ENCODE measurements at places on chromosomes 1 and 21.

GRCh38 chr1:26998429-26999300 lies 5.2 kb downstream of the TRNP1 start:
- DNase-seq, result no peak

DNA sequence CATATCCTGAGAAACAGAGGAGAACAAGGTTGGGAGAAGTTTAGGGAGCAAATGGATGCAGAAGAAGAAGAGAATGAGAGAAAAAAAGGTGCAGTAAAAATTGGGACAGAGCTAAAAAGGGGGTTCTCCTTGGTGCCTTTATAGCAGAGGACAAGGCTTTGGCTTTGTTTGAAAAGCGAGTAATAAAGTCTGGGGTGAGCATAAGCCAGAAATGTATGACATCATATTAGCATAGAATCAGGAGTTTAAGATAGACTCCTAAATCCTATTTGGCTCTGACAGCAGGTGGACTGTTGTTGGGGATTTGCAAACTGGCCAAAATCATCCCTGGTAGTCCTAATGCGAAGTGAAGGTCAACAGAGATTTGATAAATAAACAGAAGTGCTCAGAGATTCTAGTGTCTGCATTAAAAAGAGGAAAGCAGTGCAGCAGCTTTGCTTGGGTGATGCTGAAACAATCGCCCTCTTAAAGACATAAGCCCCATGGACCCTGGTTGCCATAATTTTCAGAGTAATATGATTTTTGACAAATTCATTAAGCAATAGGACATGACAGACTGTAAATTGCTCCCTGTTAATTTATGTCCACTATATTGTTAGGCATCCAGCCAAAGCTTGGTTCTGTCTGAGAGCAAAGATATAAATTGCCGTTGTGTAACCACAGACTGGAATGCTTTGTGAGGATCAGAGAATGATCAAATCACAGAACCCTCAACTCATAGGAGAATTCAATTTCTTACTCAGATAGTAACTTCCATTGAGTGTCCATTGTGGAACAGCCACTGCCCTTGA lies 385.0 kb upstream of the NFIA start:
- DNase-seq, result peak; percentile 76

DNA sequence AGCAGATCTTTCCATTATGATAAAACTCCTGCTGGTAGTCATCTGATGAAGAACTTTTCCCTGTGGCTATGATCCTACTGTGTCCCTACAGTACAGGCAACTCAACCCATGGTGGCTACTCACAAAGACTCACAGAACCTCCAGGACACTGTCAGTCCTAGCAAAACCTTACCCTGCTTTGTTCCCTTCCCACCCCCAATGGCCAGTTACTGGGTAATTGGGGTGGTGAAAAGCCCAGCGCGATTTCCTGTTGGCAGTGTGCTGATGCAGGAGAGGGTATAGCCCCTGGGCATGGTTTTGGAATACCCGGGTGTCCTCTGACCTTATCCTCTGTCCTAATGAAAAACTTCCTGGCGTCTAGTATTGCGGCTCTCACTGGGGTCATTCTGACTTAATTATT lies 533 bp upstream of the RGL1 start:
- no peak for DNase-seq

- no peak for DNase-seq
These were observed 60.6 kb downstream of the WARS2 start for GRCh38 chr1:119079881-119080280.

DNA sequence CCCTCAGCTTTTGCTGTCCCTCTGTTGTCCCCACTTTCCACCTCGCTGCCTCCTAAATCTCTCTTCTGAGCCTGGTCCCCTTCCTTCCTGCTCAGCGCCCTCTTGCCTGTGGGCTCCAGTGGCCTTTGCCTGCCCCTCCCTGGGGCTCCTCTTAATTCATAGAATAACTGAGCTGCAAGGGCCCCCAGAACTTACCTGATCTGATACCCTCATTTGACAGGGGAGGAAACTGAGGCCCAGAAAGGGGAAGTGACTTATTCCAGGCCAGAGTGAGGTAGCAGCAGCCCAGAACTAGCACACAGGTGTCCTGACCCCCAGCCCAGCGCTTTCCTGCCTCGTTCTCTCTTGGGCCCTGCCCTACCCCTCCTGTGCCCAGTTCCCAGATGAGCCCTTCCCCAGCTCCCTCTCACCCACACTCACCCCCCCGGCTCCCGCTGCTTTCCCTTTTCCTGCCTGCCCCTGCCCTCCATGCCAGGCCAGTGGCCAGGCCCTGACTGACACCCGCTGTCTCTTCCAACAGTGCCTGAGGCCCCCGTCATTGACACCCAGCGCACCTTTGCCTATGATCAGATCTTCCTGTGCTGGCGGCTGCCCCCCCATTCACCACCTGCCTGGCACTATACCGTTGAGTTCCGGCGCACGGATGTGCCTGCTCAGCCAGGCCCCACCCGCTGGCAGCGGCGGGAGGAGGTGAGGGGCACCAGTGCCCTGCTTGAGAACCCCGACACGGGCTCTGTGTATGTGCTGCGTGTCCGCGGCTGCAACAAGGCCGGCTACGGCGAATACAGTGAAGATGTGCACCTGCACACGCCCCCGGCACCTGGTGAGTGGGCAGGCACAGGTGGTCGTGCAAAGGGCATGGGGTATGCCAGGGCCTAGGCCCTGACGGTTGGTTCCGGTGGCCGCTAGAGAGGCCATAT lies 5.7 kb downstream of the TRIM46 start:
- DNase-seq, result no peak

DNA sequence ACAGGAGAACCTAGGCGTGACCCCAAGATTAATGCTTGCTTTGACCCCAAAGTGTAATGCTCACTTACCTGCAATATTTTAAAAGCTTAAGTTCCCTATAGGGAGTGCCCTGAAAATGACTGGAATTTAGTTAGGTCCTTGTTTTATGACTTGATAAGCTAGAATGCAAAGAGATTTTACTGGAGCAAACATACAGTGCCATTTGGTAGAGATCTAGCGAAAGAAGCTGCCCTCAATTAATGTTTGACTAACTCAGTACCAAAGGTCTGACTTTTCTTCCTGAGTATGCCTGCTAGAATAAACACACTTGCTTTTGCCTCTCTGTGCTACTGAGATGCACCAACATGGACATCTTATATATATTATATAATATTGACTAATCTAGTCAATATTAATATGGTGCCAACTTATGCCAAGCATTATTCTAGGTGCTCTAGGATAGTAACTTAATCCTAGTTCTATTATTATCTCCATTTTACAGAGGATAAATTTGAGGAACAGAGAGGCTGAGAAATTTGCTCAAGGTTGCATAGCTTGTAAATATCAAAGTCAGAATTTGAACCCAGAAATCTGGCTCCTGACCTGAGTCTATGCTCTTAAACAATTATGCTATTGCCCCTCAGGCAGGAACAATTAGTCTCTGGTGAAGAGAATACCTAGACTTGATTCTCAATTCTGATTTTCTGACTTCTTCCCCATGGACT lies 18.2 kb downstream of the S100A10 start:
- no peak for DNase-seq

- no peak for DNase-seq
These were observed 8.9 kb downstream of the BSND start for GRCh38 chr1:55007625-55008024.

DNA sequence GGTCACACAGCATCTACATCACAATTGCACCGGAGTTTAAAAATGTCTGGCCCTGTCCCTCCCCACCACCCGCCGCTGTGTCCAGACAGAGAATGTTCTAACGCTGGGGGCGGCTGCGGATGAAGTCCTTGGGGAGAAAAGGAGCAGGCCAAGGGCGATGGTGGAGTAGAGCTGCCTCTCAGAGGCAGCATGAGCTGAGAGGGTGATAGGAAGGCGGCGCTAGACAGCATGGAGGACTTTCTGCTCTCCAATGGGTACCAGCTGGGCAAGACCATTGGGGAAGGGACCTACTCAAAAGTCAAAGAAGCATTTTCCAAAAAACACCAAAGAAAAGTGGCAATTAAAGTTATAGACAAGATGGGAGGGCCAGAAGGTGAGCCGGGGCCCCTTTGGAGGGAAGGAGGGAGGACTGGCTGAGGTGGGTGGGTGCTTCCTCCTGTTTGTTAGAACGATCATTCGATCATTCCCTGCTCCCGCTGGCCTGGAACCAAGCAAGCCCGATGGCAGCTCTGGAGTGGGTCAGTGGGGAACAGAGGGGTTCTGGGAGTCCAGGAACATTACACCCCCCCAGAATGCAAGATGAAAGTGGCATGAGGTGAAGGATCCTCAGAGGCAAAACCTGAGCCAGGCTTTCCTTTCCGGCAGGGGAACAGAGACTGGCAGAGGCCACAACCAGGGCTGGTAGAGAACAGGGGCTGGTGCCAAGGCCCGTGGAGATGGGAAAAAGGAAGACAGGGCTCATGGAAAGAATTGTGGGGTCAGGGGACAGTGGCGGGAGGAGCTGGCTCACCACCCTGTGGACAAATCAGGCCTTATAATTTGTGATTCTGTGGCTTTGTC lies at the start of the genes FAM229A and TSSK3:
TSS of gene FAM229A (minus strand) at position 12 of the 840 bp plus-strand sequence. CDS start 394 bp downstream, outside the sequence.
TSS of gene TSSK3 (plus strand) at position 66 of the 840 bp plus-strand sequence. CDS start at position 229, 163 bp downstream.
- DNase-seq, result no peak

DNA sequence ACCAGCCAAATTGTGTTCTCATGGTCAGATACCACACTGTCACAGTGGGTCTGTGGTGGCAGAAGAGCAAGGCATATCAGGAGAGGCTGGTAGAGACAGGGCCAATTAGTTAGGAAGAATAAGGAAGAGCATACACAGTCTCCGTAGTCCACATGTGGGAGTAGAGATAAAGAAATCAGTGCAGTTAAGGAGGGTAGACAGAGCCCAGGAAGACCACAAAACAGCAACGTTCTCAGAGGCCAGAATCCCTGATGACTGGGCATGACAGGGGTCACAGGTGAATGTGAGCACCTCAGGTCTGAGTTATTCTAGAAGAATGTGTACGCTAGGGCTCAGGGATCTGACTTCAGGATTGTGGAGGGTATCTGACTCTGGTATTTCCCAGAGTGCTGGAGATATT lies 31.7 kb downstream of the CD48 start:
- DNase-seq, result no peak

DNA sequence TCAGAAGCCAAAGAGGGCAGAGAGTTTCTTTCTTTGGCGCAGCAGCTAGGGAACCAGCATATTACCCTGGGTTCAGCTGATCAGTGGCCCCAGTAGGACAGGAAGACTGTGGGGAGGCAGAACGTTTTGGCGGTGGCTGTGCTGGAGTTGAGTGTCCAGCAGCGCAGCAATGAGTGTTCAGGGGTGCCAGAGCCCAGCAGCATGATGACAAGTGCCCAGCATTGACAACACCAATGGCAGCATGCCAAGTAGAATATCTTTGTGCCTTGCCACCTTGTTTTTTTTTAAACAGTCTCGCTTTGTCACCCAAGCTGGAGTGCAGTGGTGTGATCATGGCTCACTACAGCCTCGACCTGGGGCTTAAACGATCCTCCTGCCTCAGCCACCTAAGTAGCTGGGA lies 106.7 kb upstream of the CDC42BPA start:
- no peak for DNase-seq

- peak; percentile 22 for DNase-seq
These were observed 162.2 kb upstream of the RAB4A start for GRCh38 chr1:229108598-229109201.

DNA sequence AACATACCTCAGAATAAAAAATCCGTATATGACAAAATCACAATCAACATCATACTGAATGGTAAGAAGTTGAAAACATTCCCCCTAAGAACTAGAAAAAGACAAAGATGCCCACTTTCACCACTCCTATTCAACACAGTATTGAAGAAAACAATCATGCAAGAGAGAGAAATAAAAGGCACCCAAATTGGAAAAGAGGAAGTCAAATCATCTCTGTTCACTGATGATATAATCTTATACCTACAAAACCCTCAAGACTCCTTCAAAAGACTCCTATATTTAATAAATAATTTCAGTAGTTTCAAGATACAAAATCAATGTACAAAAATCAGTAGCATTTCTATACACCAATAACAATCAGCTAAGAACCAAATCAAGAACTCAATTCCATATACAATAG lies 14.7 kb downstream of the PGLYRP4 start:
- no peak for DNase-seq

DNA sequence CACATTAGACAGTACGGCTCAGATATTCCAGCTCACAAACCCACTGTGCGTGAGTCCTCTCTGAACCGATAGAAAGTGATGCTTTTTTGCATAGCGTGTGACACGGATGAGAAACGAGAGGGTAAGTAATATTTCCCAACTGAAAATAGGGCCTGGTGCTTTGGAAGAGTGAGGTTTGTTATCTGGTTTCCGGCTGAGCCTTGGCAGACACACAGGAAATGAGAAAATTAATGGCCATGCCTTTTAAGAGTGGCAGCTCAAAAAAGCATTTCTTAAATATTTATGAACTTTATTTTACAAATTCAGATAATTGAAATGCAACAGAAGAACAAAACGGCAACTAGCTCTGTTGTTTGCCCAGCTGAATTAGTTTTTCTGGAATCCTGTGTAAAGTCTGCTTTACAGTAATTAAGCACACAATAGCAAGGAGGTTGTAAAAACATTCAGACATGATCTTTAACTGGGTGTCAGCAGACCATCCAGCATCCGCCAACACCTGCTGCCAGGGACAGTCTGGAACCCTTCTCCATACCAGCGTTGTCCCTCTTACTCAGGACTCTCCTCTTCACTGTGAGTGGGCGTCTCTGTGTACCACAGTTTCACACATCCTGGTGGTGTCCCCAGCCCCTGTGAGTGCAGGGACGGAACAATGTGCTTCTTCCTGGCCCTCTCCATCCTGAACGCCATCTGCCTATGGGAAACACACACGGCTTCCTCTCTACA lies 155.4 kb downstream of the PGBD5 start:
- no peak for DNase-seq

All from retinal pigment epithelial cell (primary cell).